ENCODE measurements at places on chromosomes 7 and 10. TPM values are rescaled to one million over a fixed set of nuclear protein-coding genes. Genes with fewer than 3 reads are reported as not detected.

GRCh38 chr10:78413076-78414055, 379.7 kb downstream of the RPS24 start:
- DNase-seq, result no peak

DNA sequence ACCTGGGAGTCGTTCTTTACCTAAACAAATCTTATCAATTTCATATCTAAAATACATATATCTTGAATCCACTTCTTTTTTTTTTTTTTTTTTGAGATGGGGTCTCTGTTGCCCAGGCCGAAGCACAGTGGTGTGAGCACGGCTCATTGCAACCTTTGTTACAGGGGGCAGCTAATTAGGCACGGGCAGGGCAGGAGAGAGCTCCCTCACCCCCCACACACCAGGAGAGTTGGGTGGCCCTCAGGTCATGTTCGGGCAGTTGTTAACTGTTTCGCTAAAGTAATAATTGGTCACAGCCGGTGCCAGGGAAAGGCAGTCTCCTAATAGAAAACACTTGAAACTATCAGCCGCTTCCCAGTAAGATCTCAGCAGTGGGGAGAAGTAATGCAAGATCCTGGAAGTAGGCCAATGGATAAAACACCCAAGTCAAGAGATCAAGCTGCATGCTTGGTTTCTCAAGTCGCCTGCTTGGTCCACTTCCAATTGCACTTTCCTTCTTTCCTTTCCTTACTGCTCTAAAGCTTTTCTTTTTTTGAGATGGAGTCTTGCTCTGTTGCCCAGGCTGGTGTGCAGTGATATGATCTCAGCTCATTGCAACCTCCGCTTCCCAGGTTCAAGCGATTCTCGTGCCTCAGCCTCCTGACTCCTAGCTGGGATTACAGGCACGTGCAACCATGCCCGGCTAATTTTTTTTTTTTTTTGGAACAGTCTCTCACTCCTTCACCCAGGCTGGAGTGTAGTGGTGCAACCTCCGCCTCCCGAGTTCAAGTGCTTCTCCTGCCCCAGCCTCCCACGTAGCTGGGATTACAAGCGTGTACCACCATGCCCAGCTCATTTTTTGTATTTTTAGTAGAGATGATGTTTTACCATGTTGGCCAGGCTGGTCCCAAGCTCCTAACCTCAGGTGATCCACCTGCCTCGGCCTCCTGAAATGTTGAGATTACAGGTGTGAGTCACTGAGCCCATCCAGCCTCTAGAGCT, 21.3 kb upstream of the EFCAB10 start:
- DNase-seq, result no peak

DNA sequence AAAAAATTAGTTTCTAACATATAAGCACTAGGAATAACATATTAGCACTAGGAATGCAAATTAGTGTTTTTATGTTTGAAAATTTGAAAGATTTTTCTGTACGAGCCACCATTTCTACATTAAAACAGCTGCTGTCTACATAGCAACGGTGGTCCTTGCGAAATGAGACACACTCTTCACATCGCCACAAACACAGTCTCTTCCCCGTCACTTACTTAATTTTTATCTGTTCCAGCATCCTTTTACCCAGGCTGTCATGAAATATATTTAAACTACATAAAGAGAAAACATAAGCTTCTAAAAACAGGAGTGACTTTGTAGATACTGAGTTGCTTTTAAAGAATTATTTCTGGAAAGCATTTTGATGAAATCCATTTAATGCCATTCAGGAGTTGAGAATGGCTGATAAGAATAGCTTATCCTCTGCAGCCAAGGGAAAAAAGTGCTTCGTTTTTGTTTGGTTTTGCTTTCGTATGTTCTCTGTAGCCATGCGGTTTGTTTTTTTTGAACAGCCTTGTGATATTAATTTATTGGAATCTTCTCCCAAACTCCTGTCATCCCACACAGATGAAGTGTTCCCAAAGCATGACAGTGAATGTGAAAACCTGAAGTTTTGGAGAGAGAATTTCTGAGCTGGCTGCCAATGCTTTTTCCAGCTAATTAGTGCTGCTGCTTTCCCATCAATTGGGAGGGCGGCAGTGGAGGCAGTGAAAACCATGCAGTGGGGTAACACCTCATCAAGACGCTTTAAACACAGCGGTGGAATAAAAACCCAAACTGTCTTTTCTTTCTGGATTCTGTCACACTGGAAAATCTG, 603.7 kb upstream of the ADARB2 start:
- no peak for DNase-seq

- no peak for DNase-seq
Observed at GRCh38 chr10:103802637-103803353, 52.6 kb downstream of the SH3PXD2A start.

DNA sequence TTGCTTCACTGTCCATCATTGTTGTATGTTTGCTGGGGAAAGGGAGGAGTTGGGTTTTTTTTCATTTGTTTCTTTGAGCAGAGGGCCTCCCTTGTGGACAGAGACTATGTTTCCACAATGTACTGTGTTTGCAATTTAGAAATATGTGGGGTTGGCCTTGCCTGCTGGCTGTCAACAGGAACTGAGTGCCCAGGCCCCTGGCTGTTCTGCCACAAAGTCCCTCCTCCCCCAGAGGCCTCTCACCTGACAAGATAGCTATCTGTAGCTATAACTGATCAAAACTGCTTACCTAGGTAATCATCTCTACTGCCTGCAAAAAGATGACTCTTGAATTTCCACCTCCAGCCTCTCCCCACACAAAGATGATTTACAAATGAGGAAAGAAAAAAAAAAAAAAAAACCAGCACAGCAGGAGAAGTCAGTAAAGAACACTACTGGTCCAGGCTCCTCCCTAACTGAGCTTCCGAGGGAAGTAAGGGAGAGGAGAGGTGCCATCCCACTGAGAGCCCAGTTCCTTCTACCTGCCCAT, 121.8 kb downstream of the SGMS1 start:
- DNase-seq, result no peak

DNA sequence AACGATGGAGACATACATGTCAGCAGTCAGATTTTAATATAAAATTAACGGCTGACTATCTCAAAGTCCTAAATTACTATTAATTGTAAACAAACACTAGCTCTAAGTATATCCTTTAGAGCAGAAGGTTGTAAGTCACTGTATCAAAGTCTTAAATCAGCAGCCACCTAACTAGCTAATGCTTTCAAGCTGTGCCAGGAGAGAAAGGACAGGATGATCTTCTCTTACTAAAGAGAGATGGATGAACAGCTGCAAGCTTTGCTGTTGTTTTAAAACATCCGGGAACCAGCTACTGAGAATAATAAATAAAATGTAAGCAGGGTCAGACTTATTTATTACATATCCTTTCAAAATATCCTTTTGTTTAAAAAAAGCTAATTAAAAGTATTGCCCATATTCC, 24.0 kb upstream of the ABLIM1 start:
- DNase-seq, result no peak

DNA sequence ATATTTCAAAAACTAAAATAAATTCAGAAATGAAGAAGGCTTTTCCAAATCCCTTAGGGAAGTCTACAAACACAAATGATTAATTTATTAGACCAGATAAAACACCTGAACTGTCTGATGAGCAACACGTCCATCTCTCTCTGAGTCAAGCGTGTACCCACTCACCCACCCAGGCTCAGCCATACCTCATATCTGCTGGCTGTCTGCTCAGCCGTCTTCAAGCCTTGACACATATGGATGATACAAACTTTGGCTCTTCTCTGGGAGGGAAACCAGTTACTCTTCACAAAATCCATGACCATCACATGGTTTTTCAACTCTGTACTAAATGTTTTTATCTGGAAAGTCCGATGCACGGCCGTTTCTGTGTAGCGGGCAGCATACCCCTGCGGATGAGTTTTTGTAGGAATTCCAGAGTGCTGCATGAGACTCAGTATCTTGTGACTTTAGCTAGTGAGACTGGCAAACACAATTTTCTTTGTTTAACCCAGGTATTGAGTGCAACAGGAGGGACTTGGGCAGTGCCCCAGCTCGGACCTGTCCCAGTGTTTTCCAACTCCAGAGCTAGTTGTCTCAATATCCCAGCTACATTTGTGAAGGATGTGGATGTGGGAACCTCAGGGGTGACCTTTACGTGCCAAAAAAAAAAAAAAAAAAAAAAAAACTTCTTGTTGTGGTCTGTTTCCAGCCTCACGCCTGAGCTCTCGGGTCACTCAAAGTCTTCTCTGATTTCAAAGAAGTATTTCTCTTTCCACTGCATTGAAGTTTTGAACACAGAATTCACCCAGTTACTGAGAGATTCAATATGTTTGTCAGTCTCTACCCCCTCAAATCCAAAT, at the start of gene C10orf90:
C10orf90 (minus strand) TSS at position 638 of the 839 bp plus-strand sequence; CDS start at position 425, 213 bp downstream.
- DNase-seq, result no peak

DNA sequence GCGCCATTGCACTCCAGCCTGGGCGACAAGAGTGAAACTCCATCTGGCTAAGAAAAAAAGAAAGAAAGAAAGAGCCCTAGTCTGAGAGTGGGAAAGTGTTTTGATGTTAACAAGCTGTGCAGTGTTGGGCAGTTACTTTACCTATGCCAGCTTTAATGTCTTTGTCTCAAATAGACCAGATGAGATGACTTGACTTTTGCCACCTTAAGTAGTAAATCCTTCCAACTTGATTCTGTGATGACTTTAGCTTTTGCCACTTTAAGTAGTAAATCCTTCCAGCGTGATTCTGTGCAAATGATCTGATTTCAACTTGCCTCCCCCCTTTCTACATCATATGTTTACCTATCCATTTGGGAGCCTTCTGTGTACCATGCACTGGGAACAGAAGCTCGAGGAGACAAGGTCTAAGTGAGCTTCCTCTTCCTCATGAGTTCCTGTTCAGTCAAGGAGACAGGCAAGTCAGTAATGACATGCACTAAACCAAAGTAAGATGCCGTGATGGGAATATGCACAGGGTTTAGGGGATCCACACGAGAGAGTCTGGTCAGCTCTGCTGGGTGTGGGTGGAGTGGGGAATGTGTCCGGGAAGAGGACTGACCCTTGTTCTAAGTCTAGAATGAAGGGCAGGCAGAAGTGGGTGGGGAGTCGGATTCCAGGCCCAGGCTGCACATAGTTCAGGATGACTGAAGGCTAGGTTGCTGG, 17.2 kb downstream of the INPP5F start:
- DNase-seq, result no peak

DNA sequence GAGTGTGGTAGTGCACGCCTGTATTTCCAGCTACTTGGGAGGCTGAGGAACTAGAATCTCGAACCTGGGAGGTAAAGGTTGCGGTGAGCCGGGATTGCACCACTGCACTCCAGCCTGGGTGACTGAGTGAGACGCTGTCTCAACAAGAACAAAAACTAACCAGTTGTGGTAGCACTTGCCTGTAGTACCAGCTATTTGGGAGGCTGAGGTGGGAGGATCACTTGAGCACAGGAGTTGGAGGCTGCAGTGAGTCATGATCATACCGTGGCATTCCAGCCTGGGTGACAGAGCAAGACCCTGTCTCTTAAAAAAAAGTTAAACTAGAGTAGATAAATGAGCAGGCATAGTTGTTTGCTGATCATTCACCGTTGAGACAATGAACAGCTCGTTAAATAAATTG, 48.9 kb downstream of the CUX1 start:
- no peak for DNase-seq

- DNase-seq, result peak; percentile 35
Observed at GRCh38 chr10:42988517-42989395, 88.1 kb upstream of the RET start.

DNA sequence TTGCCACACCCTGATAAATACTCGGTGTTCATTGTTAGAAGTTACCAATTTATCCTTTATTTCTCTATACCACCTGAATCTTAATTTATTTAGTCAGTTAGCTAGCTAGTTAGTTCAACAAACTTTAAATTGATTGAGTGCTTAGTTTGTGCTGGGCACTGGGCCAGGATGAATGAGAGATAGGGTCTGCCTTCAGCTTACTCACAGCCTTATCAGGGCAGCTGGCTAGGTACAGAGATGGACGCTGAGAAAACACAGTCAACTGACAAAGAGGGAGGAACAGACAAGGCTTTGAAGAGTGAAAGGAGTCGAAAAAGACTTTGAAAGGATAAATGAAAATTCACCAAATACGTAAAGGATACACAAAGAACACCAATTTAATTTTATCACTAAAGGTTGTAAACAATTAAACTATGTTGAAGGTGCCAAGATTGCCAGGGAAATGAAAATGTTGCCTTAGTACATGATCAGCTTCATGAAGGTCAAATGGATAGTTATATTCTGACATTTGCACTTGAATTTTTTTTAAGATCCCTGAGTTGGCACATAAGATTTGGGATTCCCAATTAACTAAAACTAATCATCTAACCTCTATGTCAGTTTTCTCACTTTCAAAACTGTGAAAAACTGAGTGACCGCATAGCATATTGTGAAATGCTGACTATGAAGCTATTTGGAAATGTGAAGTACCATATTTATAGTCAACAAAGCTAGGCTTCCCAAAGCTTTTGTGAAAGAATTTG, 2.1 kb downstream of the CAV2 start:
- DNase-seq, result no peak

GRCh38 chr7:28581351-28581750, 169.0 kb downstream of the CREB5 start:
- DNase-seq, result no peak

GRCh38 chr7:22582863-22583622, 83.1 kb upstream of the STEAP1B start:
- no peak for DNase-seq

GRCh38 chr10:85168243-85168642, 839.9 kb downstream of the CCSER2 start:
- DNase-seq, result no peak

DNA sequence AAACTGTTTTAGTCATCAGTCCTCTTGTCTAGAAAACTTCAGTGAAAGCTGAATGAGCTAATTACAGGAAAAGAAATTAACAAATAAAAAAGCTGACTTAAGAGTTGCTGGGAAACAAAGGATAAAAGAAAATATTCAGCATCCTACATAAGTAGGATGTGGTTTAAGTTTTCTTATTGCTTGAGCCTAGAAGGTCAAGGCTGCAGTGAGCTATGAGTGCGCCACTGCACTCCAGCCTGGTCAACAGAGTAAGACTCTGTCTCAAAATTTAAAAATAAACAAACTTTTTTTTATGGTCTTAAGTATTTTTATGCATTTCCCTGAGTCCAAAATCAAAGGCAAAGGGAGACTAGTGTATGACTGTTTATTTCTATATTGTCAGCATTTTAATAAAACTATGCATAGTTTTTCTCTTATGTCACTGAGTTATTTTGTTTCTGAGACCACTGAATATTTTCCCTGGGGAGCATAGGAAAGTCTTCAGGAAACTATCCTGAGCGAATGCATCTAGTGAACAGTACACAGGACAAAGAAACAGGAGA, 40.0 kb upstream of the LRRN3 start:
- no peak for DNase-seq

Gene THSD7A
- 6.9 TPM for total RNA-seq

Gene TMEM139
- 1.4 TPM for total RNA-seq

Gene SPAM1
- total RNA-seq, result not detected

Gene LIPN
- total RNA-seq, result not detected

Gene GTF2IRD1
- total RNA-seq, result 12.5 TPM

Gene LGI1
- not detected for total RNA-seq

Gene PVRIG
- total RNA-seq, result 0.32 TPM

Gene PRPS1L1
- total RNA-seq, result not detected

Gene MRC1
- 13.8 TPM for total RNA-seq

Gene MNX1
- 0.33 TPM for total RNA-seq

Gene LIPK
- 0.66 TPM for total RNA-seq

Gene LMOD2
- not detected for total RNA-seq

Data from breast epithelium (tissue), 4 donors.